GM18507 (cell line): ENCODE measurements at places on chromosomes 11 and 22.

DNA sequence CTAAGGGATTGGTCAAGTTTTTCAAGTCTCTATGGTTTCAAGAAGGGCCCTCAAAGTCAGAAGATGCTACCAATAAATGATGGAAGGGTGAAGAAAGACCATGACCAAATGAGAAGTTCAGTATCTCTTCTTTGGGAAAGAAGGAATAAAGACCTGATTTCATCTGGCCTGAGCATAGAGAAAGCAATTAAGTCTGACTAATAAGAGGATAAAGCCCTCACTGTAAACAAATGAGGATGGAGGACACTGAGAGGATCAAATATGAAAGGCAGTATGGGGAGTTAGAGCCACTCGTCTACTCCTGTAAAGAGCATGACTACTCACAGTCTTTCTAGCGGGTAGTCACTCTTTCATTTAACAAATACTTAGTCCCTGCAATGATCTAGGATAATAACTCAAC is 44.6 kb downstream of the FAM168A start:
- no peak for DNase-seq

DNA sequence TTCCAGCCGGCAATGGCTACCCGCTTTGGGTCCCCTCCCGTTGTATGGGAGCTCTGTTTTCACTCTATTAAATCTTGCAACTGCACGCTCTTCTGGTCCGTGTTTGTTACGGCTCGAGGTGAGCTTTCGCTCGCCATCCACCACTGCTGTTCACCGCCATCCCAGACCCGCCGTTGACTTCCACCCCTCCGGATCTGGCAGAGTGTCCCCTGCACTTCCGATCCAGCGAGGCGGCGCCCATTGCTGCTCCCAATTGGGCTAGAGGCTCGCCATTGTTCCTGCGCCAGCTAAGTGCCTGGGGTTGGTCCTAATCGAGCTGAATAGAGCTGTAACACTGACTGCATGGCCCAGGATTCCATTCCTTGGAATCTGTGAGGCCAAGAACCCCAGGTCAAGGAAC is 359.9 kb downstream of the CTTN start:
- DNase-seq: no peak

- DNase-seq: no peak
Measured at GRCh38 chr22:25404556-25404927, 159.9 kb upstream of the GRK3 start.

GRCh38 chr11:13834463-13834862 is 128.1 kb upstream of the SPON1 start:
- no peak for DNase-seq

- no peak for DNase-seq
Measured at GRCh38 chr22:40121461-40121860, 56.3 kb upstream of the TNRC6B start.

DNA sequence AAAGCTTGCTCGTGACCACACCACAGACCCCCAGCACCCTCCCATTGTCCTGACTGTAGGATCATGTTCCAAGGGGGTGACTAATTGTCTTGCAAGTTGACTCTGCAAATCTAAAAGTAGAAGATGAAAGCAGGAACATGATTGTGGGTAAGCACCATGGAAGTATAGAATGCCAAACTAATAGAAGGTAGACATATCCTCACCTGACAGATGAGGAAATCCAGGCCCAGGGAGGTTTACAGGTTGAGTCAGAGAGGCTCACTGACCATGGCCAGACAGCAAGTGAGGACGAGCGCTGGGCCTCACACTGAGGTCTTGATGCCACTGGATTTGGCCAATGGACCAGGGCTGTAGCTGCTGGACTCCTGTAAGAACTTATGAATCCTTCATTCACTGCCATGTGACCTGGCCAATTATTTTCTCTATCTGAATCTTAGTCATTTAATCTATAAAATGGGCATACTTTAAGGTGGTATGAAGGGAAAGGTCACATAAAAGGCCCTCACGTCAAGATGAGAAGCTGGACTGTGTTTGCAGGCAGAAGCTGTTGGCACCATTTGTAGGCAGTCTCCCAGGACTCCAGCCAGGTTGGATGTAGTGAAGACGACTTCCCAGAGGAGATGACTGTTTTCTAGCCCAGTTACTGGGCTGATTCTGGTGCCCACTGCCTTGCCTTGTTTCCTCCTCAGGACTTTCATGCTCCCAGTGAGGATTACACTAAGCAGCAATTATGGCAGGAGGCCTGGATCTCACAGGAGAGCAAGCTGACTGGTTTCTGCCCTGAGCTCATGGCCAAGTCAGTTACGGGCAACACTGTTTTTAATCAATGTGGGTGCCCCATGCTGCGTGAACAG is 54.6 kb downstream of the GAB4 start:
- DNase-seq: no peak

- no peak for DNase-seq
Measured at GRCh38 chr11:103862802-103863174, 173.7 kb upstream of the DDI1 start.

DNA sequence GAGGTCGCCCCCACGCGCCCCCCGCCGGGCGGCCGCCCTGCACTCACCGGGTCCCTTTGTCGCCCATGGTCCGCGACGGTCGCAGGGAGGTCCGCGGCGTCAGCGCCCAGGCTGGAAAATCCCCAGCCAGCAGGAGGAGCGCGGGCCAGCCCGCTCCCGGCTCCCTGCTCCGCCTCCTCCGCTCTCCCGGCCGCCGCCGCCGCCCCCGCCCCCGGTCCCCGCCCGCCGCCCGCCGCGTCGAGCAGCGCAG is at the start of gene ARRB1:
Gene ARRB1, minus strand, starts transcription at position 121 of the 250 bp plus-strand sequence. Its CDS starts 54 bp downstream, at position 67.
- no peak for DNase-seq

- DNase-seq: no peak
Measured at GRCh38 chr11:69580529-69580928, 60.4 kb upstream of the CCND1 start.

GRCh38 chr11:123742031-123742723 is 717 bp upstream of the ZNF202 start:
- DNase-seq: no peak

GRCh38 chr11:89119426-89119825 is 53.6 kb upstream of the GRM5 start:
- DNase-seq: no peak
